ELF-1 (cell line): ENCODE measurements at places on chromosomes 12 and 14.

- DNase-seq: no peak
Measured at GRCh38 chr14:89367779-89368120, 49.3 kb downstream of the FOXN3 start.

GRCh38 chr12:43317156-43317555, 234.8 kb downstream of the ADAMTS20 start:
- DNase-seq: no peak

DNA sequence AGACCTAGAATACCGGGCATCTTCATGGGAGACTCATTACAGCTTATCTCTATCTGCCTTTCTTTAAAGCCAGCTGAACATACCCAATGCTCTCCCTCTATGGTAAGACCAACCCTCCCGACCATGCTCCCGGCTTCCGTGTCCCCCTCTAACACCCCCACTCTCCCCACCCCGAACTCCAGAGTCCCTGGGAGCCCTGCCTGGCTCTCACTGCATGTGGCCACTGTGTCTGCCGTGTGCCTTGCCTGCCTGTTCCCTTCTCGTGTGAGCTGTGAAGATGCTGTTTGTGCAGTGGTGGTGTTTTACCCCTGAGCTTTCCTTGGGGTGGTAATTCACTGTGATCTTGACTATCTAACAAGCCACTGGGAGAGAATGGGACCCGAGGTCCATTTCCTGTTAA, 146.4 kb upstream of the FKBP4 start:
- no peak for DNase-seq

DNA sequence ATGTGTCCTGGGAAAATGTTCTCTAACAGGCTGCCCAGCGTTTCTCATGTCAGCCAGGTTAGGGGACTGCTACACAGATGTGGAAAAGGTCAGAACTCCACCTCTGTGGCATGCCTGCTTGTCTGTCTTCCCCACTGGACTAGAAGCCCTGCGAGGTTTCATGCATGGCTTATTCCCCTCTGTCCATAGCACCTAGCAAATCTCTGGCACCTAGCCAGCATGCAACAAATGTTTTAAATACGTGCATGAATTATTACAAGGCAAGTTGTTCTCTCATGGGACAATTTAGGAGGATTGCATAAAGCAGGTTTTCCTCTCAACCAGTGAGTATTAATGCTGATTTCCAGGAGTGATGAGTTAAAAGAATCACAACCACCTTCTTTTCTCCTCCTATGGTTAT, 21.4 kb upstream of the KCNK13 start:
- DNase-seq: no peak

- no peak for DNase-seq
Measured at GRCh38 chr12:3205742-3206519, 128.8 kb downstream of the TSPAN9 start.

- no peak for DNase-seq
Measured at GRCh38 chr12:96053476-96054243, 18.3 kb upstream of the LTA4H start.

- DNase-seq: no peak
Measured at GRCh38 chr14:54002653-54003052, 46.0 kb upstream of the BMP4 start.

DNA sequence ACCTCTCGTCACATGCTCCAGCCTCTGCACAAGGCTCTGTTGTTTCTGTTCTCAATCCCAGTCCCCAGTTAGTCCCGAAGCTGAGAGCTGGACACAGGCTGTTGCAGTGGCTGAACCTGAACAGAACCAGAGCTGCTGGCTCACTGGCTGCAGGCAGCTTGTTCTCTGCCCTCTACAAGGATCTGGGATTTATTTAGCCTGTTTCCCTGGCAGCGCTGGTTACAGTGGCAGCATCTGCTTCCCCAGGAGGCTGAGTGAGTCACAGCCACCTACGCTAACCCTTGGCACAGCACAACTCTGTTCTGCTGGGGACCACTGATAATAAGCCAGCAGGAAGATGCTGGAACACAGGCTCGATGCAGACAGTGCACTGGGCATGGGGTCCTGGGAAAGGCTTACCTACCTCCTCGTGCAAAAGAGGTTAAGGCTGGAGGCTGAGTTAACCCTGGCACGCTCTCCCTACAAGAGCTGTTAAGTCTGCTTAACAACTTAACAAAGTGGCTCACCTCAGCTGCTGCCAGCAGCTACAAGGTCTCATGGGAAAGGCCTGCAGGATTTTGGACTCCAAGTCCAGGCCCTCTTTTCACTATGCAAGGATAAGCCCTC, 299.6 kb downstream of the PCNX1 start:
- DNase-seq: no peak

- DNase-seq: no peak
Measured at GRCh38 chr14:54743382-54743781, 159.2 kb downstream of the GCH1 start.

DNA sequence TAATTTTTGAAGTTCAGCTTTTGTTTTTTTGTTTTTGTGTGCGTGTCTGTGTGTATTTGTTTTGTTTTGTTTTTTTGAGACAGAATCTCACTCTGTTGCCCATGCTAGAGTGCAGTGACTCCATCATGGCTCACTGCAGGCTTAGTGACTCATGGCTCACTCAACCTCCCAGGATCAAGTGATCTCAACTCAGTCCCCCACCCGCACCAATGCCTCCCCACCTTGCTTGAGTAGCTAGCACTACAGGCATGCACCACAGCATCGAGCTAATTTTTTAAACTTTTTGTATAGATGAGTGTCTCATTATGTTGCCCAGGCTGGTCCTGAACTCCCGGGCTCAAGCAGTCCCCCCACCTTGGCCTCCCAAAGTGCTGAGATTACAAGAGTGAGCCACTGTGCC, 981.4 kb downstream of the BCL11B start:
- DNase-seq: no peak

DNA sequence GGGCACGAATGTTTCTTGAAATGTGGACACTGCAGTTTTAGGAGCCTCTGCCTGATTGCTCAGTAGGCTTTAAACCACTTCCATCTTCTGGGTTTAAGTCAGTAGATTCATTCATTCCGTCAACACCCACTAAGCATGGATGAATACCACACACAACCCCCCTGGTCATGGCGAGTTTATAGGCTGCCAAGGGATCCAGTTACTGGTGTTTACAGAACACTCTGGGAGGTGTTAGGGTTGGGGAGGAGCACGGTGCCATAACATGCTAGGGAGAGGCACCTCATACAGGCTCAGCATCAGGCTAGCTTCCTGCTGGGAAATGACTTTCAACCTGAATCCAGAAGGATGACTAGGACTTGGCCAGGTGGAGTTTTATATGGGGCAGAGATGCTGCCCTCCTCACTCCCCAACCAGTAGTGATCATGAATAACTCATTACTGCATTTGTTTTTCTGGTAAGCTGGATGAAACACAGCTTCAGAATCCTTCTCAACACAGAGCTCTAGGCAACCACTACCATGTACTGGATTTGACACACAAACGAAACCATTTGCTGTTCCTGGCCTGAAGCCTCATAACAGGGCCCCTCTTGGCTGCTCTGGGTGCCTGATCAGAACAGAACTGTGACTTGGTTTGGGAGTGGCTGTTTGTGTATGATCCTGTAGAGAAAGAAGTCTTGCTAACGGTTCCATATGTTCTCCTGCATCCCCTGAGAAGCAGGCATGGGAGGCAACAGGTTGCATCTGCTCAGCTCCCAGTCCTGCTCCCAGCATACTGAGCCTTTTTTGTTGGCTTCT, 47.9 kb downstream of the FBXW8 start:
- DNase-seq: no peak

DNA sequence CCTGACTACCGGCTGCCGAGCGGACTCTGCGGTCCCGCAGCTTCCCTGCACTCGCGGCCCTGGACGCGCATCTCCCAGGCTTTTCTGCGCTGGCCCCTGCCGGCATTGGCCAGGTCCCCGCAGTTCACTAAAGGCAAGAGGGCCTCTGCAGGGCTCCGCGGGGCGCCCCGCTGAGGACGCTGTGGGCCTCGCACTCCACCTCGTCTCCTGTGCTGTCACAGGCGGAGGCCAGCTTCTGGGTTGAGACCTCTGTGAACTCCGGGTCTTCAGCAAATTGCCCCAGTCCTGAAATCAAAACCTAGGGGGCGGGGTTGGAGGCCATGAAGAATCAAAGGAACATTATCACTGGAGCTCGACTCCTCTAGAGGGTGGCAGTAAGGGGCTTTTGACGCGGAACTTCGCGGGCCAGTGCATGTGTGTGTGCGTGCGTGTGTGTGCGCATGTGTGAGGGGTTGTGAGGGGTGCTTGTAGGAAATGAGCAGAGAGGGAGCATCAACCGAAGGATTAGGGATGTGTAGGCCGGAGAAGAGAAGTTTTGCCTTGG, 68.5 kb upstream of the CAPRIN2 start:
- DNase-seq: peak; percentile 70

GRCh38 chr14:73599499-73599898, 7.8 kb downstream of the ACOT4 start:
- no peak for DNase-seq

DNA sequence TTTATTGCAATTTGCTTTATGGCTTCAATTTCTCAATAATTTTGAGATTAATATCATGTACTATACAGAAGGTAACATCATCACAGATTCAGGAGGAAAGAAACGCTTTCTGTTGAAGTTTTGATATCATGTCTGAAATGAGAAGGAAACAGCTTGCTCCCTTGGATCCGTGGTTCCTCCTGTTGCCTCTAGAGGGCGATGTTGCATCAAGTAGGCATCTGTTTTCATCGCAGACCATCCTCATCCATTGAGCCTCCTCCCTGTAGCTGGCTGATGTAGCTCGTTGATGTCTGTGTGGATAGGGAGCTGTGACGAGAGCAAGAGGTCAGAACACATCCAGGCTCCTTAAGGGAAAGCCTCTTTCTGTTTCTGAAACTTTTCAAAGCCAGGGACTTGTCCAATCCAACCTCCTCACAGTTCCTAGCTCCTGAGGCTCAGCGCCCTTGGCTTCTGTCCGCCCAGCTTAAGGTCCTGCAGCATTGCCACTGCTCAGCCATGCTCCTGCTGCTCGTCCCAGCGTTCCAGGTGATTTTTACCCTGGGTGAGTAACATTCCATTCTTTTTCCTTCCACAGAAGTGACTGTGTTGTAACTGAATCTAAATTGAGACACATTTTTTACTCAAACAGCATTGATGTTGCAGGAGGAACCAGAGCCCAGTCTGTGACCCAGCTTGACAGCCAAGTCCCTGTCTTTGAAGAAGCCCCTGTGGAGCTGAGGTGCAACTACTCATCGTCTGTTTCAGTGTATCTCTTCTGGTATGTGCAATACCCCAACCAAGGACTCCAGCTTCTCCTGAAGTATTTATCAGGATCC, 304.8 kb upstream of the OR4E1 start:
- DNase-seq: peak; percentile 27

GRCh38 chr14:52695481-52696091, at the start of gene ERO1A:
Gene ERO1A, minus strand, starts transcription at chr14:52695558. Its CDS starts 77 bp downstream, at chr14:52695481.
- peak; percentile 60 for DNase-seq

DNA sequence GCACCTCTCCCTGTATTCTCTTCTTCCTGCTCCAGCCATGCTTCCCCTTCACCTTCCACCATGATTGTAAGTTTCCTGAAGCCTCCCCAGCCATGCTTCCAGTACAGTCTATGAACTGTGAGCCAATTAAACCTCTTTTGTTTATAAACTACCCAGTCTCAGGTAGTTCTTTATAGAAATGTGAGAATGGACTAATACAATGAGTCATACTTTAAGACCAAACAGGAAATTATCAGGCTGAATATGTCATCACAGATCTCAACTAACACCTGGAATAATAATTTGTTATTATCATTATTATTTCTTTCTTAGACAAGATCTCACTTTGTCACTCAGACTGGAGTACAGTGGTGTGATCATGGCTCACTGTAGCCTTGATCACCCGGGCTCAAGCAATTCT, 85.4 kb downstream of the KCNMB4 start:
- no peak for DNase-seq

DNA sequence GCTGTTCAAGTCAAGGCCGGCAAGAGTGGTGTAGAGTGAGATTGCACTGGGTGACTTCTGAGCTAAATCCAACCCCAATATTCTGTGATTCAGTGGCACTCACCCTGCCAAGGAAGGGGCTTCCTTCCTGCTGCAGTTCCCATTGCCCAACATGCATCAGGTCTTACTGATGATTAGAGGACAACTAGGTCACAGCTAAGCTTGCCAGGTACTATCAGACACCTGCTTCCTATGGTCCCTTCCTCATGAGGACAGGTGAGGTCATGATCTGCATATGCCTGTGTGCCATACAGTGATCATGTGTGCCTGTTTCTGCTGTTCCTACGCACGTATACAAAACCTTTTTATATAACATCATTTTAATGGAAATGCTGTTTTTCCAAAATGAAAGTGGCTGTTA, 1.7 kb upstream of the CTDSP2 start:
- DNase-seq: no peak
